Activated CD4-positive, alpha-beta T cell treated with anti-CD3 and anti-CD28 coated beads, Interleukin-2, amount 50 U/mL, for 48 hours (primary cell): ENCODE measurements at places on chromosomes 5 and 9.

DNA sequence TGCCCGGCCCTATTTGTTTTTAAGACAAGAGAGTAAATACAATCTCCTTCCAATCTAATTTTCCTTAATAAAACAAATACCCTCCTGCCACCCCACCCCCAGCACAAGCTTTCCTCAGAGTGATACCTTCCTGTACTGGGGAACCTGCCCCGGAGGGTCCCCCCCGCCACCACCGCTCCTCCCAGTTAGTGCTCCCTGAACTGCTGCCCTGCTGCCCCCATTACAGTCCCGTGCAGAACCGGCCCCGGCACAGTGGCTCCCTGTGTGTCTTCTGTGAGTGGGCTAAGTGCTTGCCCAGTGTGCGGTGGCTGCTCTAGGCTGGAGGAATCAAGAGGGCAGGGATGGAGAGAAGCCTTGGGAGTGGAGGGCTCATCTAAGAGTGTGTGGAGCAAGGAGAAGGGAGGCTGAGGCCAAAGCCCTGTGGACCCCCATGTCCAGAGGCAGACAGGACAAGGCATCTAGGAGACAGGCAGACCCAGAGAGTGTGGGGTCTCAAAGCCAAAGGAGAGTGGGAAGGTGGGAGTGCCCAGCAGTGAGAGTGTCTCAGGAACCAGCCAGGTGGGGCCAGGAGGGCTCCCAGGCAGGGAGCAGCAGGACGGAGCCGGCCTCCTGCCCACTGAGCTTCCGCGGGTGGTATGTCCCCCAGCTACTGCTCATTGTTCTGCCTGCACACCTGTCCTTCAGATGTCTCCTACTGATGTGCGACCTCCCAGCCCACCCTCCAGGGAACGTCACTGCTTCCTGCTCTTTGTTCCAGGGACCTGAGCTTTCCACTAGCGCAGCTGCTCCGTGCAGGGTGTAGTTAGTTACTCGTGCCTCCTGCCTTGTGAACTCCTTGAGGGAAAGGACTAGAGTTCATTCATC lies 129.0 kb downstream of the DAB2IP start:
- no peak for DNase-seq

DNA sequence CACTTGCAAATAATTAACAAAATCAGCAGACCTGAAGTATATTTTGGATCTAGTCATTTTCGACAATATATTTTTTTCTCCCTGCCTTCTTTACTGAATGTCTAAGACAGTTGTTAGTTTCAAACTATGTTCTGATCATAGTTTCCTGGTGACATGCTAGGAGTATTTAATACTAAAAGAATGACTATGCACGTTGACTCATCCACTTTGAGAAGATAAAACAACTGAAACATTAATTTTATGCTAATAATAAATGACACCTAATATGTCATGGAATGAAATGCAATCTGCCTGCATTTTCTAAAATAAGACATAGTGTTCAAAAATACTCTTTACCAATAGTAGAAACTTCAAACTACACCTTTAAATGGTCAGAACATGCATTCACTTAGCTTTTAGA lies 2123.7 kb upstream of the C9orf72 start:
- no peak for DNase-seq

- no peak for DNase-seq
These were observed 89.5 kb upstream of the FSTL4 start for GRCh38 chr5:133701871-133702270.

DNA sequence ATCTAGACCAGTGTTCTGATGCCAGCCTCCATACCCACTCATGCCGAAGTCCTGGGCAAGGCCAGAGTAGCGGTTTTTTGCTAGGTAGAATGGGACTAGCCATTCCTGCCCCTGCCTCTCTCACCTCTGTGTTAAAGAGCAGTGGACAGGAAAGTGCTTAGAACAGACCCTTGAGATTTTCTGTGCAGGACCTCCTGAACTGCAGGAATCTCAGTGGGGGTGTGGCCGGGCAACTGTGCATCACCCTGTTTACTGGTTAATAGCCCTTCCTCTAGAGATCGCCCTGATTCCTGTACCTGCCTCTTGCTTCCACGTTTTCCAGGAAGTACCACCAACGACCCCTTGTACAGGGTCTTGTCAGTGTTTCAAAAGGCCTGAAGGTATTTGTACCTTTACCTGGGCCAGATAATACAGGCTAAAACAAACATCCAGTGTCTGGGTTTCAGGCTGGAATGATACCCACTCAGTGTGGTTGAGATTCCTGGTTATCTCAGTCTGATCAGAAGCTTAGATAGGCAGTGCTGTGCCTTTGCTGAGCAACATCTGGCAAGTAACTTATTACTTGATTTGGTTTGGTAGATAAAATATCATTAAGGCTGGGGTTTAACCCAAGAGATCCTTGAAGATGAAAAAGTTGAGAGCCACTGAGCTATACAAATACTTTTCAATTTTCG lies 65.9 kb downstream of the RGS3 start:
- no peak for DNase-seq

GRCh38 chr5:79295029-79295428 lies 59.1 kb downstream of the JMY start:
- DNase-seq: no peak

DNA sequence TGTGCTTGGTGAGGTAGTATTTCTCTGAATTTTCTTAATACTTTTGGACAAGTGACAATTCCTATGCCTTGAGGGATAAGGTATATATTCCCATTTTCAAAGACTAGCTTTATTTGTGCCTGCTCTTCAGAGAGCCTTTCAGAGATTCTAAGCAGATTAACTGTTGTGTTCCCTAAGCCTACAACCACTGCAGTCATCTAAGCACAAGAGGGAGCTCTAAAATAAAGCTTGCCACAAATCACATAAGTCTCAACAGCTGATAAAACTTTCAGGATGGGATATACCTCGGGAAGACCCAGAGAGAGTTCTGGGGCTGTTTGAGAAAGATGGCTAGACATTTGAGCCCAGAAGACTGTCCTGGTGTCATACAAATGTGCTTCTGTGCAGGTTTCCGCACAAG lies 157.3 kb downstream of the CYLC2 start:
- no peak for DNase-seq

DNA sequence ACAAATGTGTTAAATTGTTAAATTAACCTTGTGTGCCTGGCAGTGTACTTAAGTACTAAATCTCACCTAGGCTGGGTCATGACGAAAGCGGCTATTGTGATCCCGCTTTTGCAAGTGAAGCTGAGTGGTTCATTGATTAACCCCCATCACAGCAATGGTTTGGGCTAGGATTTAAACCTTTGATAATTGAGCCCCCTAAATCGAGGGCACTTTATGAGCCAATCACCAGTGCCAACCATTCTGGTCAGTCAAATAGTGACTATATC lies 22.8 kb downstream of the HNRNPK start:
- DNase-seq: no peak

DNA sequence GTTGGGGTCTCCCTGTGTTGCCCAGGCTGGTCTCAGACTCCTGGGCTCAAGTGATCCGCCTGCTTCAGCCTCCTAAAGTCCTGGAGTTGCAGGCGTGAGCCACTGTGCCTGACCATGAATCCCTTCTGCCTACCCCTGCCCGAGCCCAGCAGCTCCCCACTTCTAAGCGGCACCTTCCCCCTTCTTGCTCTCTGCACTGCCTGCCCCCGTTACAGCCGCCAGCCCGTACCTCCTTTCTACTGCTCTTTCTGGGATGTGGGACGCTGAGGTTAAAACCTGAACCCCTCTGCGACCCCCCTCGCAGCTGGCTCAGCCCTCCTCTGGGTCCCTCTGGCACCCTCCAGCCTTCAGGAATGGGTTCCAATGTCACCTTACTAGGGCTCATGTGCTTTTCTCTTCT lies 249.6 kb downstream of the PBX3 start:
- DNase-seq: no peak

DNA sequence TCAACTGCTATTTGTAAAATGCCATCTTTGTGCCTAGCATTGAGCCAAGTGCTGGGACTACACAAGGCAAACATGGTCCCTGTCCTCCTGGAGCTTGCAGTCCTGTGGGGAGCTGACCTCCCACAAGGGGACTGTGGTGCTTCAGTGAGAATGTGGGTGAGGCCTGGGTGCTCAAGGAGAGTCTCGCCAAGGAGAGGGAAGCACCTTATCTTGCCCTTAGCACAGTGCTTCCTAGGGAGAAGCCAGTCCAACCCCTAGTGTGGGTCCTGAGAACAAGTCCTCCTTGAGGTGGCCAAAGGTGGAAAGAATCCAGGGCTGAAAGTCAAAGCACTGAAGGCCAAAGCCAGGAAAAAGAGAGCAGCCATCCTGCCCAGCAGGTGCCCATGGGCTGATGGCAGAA lies 31.1 kb upstream of the MVB12B start:
- DNase-seq: no peak

DNA sequence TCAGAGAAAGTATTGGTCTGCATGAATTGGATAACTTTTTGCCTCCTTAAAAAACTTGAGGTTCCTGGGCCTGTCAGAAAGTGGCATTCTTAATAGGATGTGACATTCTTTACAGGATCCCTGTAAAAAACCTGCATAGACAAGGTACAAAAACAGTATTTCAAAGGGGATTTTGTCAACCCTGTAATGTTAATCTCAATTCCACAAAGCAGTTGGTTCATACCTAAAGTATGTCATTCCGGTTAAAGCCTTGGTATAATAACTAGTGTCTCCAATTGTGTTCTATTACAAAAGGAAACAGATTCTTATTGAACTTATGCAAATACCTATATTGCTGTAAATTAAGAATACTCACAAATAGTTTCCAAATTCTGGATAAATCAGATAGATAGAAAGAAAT lies 169.7 kb downstream of the CDH10 start:
- no peak for DNase-seq

DNA sequence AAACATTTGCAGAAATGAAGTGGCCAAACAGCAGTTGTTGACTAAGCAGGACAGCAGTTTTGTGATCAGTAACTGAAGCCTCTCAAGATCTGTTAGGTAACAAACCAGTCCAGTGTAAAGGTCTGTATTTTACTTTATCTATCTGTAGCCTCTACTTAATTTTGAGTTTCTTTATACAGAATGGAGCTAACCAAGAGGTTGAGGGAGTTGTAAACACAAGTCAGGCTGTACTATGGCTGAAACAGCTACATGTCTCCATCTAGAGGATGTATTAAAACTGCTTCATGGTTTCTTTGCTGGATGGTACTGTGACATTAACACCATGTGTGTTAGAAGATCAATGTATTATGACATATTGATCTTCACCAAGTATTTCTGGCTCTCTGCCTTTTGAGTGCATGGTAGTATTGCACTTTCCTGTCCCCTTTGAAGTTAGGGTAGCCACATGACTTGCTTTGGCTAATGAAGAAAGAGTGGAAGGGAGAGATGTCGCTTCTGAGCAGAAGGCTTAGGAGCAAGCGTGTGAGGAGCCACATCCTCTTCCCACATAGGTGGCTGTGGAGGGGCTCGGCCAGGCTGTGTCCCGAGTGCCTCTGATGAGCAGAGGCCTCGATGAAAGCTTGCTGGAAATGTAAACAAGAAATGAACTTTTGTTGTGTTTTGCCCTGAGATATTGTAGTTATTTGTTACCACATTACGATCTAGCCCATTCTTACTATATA lies 105.6 kb upstream of the PCA3 start:
- no peak for DNase-seq

GRCh38 chr5:73381590-73382400 lies 66.8 kb downstream of the FOXD1 start:
- no peak for DNase-seq

GRCh38 chr9:109430231-109430630 lies 67.9 kb downstream of the PTPN3 start:
- no peak for DNase-seq

DNA sequence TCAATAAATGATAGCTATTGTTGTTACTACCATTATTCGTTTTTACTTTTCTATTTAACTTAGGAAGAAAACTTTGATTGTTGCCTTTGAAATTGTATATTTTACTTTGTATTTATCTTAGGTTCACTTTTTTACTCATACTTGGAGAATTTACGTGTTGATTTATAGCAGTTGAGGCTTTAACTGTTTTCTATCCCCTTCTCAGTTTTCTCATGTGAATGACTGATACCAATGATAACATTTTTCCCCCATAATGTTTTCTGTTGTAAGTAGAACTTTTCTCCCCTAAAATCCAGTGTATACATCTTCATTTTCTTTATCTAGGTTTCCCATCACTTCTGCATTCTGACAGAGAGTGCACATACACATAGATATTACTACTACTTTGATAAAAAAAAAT lies 54.4 kb downstream of the FSD1L start:
- DNase-seq: no peak

DNA sequence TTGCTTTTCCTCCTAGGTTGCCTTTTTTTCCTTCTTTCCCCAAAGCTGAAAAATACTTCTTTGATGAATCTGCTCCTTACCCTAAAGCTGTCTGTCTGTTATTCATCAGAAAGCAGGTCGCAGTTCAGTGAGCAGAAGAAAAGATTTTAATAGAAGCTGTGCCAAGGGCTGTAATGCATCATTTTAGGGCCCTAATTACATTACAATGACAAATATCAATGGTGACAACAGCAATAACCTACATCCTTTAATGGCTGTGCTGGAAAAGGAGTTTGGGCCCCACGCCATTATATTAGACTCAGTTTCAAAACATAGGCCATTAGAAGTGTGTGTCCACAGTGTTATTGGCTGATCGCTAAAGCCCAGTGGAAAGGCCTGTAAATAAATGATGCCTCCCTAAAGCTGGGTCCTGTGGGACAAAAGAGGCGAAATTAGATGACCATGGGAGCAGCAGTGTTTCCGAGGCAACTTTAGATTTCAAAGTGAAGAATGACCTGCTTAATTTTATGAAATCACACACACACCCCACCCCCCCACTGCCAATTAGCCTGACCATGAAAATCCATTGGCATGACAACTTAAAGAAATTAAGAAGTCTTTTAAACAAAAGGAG lies 38.4 kb downstream of the TLE4 start:
- DNase-seq: no peak

DNA sequence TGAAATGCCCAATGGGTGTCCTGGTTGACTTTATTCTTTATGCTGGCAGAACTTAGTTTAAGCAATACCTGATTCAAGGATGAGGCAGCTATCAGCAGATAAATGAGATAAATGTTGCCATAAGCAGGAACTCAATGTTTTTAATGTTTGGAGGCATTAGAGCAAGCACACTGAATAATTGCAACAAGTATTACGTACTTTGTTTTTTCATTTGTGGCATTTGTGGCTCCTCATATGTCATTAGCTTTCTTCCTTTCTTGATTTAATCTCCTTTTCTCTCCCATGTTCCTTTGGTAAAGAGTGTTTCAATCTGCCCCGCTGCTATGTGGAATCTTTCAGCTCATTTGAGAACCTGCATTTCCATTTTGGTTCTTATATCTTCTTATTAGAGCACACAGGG lies 6.4 kb upstream of the NR3C1 start:
- no peak for DNase-seq

GRCh38 chr5:163609910-163610309 lies 104.5 kb downstream of the MAT2B start:
- DNase-seq: no peak

GRCh38 chr5:169440107-169440705 lies 139.3 kb upstream of the SLIT3 start:
- no peak for DNase-seq

DNA sequence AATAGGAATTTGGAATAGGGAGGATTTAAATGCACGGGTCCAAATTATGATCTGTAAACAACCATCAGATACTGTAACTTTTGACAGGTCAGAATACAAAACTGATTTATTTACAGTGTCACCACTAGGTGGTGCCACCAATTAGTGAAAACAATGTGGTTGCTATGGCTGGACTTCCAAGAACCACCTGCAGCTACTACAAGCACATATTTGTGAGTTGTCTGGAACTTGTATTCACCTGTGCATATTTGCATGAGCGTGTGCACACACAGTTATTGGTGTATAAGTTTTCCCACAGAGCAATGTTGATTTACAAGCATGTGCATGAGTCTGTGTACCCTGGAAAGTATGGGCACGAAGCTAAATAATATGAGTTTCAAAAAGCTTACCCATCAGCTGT lies 3.0 kb upstream of the HRCT1 start:
- no peak for DNase-seq
